Vagina (tissue), 2 donors: ENCODE measurements at places on chromosomes 16 and 17.

GRCh38 chr16:7547736-7548135 lies 215.1 kb downstream of the RBFOX1 start:
- no peak overlapping the region for H3K4me3 ChIP-seq
- no peaks in the 10 kb centered on the region for H3K4me1 ChIP-seq
- H3K36me3 ChIP-seq, result no peaks in the 10 kb centered on the region
- no peaks in the 10 kb centered on the region for H3K27me3 ChIP-seq

DNA sequence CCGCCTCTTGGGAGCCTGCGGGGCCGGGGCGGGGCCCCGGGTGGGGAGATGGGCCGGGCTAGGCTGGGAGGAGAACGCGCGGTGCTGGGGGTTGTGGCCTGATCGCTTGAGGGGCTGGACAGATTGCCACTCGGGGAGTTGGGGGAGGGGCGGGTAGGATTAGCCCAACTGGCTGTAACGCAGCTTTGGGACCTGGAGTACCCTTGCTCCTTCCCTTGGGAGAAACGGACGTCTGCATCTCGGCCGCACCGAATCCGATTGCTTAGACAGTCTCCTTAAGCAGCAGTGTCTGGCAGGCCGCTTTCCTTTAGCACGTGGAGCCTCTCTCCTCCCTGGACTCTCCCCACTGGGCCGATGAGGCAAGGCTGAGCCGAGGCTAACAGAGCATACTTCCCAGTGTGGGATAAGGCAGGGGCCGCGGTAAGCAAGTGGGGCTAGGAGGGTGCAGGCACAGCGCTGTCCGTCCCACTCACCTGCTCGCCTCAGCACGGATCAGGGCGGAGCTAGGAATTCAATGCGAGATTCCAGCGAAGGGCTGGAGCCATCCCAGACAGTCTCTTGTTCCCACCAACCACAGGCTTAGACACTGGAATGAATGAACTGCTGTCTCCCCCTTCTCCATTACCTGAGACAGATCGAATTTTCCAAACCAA lies 540 bp upstream of the ACLY start:
- no peaks in the 10 kb centered on the region for H3K36me3 ChIP-seq
- H3K27me3 ChIP-seq, result no peaks in the 10 kb centered on the region
- H3K27ac ChIP-seq, result peak overlapping the region; percentile 89
- peaks cover 32% of the 10 kb centered on the region for H3K4me1 ChIP-seq

DNA sequence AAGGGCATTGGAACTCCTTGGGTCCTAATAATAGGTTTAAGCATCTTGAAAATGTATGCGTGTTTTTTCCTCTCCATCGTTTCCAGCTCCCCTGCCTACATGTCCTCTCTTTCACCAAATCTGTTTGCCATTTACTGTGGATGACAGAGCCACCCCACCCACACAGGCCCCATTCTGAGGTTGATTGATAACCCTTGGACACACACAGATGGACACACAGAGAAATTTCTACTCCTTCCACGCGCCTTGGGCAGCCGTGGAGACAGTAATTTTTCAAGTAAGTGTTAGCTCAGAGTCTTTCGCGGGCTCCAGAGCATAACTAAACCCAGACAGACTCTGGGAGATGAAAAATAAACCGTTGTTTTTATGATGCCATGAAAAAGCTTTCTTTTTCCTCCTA lies 103.3 kb upstream of the NLRP1 start:
- H3K36me3 ChIP-seq, result no peaks in the 10 kb centered on the region
- no peaks in the 10 kb centered on the region for H3K27me3 ChIP-seq
- no peak for DNase-seq
- no peaks in the 10 kb centered on the region for H3K4me1 ChIP-seq

DNA sequence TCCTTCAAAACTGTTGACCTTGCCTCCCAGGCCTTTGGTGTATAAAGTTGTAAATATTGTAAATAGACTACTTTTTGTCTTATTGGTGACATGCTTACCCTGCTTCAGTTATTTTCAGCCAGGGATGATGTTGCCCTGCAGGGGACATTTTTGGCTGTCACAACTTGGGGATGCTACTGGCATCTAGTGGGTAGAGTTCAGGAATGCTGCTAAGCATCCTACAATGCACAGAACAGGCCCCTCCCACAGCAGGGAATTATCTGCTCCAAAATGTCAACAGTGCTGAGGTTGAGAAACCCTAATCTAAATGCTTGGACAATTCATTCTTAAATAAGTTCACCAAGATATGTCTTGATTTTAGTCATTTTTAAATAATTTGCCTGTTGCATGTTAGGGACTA lies 459.8 kb downstream of the PMP22 start:
- H3K27me3 ChIP-seq, result no peaks in the 10 kb centered on the region
- peaks cover 5% of the 10 kb centered on the region for H3K4me1 ChIP-seq
- no peak overlapping the region for H3K27ac ChIP-seq
- no peak for DNase-seq
- H3K36me3 ChIP-seq, result no peaks in the 10 kb centered on the region

GRCh38 chr17:75103601-75104554 lies 5.9 kb upstream of the ARMC7 start:
- H3K4me1 ChIP-seq, result peaks cover 3% of the 10 kb centered on the region
- no peak overlapping the region for H3K4me3 ChIP-seq
- no peaks in the 10 kb centered on the region for H3K27me3 ChIP-seq
- H3K36me3 ChIP-seq, result peaks cover 13% of the 10 kb centered on the region

- no peak for DNase-seq
- H3K27ac ChIP-seq, result no peak overlapping the region
- no peaks in the 10 kb centered on the region for H3K4me1 ChIP-seq
- no peak overlapping the region for H3K4me3 ChIP-seq
Measured at GRCh38 chr16:9264067-9264466, 172.6 kb downstream of the HAPSTR1 start.

DNA sequence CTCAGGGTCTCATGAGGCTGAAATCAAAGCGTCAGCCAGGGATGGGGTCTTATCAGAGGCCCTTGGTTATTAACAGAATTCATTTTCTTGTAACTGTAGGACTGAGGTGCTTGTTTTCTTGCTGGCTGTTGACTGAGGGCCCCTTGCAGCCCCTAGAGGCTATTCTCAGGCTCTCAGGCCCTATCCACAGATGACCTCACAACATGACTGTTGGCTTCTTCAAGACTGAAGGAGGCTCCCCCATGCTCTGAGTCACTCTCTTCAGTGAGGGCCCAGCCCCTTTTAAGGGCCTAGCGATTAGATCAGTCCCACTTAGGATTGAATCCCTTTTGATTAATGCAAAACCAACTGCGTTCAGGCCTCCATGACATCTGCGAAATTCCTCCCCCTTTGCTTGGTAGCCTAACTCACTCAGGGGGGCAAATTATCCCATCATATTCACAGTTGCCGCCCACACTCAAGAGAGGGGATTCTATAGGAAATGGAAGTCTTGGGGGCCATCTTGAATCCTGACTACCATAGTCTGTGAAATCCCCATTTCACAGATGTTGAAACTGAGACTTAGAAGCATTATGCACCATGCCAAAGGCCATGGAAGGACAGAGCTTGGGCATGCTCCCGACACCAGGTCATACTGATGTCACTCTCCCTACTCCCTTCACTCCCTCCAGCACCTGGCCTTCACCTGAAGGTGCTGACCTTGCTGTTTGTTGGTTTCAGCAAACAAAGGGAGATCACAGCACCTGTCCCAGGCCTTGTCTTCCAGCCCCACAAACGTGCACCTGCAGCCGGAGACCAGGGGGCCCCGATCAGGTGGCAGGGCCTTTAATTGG lies 592.3 kb downstream of the MAF start:
- H3K4me3 ChIP-seq, result no peak overlapping the region
- DNase-seq, result no peak
- H3K27me3 ChIP-seq, result no peaks in the 10 kb centered on the region
- H3K36me3 ChIP-seq, result no peaks in the 10 kb centered on the region

GRCh38 chr17:40346765-40347158 lies 17.8 kb downstream of the GJD3 start:
- H3K4me3 ChIP-seq, result peak overlapping the region; percentile 78
- no peaks in the 10 kb centered on the region for H3K27me3 ChIP-seq
- peaks cover 18% of the 10 kb centered on the region for H3K36me3 ChIP-seq
- DNase-seq, result no peak
- peaks cover 85% of the 10 kb centered on the region for H3K4me1 ChIP-seq

GRCh38 chr17:79657861-79658810 lies 47.3 kb upstream of the RBFOX3 start:
- H3K27me3 ChIP-seq, result no peaks in the 10 kb centered on the region
- DNase-seq, result peak; percentile 71
- H3K36me3 ChIP-seq, result no peaks in the 10 kb centered on the region

- no peak for DNase-seq
- H3K4me3 ChIP-seq, result no peak overlapping the region
- H3K27me3 ChIP-seq, result no peaks in the 10 kb centered on the region
- H3K36me3 ChIP-seq, result no peaks in the 10 kb centered on the region
Measured at GRCh38 chr17:199806-200545, 18.5 kb upstream of the DOC2B start.

DNA sequence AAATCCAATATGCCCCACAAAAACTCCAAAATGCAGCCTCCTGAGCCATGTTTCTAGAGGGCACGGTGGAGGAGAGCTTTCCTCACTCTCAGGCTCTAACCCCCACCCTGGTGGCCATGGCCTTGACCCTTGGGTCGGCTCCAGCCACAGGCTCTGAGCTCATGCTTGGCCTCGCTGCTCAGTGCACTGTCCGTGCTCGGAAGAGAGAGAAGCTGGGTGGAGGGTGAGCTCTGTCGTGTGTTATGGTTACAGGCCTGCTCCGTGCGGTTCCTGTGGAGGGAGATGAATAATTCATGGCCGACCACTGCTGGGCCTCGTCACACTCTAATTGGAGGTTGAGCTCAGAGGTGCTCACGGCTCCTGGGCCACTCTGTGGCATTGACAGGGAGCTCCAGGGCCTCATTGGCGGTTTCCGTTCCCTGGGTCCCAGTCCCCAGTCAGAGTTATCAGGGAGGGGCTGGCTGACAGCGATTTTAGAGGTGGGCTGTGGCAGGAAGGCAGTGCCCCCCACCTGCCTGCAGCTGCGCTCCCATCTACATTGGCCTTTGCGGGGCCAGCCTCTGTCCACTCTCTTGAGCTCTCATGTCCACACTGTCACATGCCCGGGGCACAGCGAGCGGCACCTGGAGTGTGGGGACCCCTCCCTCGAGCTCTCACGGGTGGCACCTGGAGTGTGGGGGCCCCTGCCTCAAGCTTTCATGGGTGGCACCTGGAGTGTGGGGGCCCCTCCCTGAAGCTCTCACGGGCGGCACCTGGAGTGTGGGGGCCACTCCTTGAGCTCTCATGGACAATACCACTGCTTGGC lies 24.9 kb downstream of the ACSF3 start:
- H3K27me3 ChIP-seq, result no peaks in the 10 kb centered on the region
- peaks cover 50% of the 10 kb centered on the region for H3K36me3 ChIP-seq
- no peak overlapping the region for H3K4me3 ChIP-seq
